ENCODE measurements at places on chromosomes 3 and 15.

GRCh38 chr15:81049835-81050234, 49.1 kb downstream of the TLNRD1 start:
- DNase-seq, result no peak

DNA sequence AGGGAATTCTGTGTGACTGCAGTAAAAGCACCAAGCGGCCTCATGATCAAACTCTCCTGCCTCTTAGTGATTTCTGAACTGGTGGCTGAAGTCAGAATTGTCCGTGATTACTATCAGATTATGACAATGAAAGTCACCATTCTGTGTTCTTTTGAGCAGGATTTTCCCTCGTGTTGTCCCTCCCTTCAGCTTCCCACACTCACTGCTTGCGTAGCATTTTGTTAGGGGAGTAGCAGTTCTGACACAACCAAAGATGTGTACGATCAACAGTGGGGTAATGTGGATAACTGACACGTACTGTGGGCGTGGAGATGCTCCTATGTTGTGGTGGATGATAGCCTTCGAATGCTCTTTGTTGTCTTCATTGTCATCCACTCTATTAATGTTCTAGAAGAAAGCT, 67.8 kb upstream of the ICE2 start:
- DNase-seq, result no peak

GRCh38 chr3:13023235-13023970, 49.8 kb downstream of the IQSEC1 start:
- no peak for DNase-seq

DNA sequence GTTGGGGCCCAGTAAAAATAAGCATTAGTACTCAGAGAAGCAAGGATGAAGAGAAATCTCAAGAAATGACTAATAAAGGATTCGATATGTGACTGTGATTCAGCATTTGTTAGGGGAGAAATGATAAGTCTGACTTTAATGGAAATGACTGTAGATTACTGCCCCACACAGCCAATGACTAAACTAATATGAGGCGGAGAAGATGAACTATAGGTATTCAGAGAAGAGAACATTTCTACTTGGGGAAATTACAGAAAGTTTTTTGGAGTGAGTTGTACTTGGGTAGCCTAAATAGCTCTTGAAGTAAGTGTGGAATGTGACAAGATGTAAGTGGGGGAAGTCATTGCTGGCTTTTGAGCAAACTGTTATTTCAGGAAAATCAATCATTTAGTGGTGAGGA, 380.0 kb downstream of the PDCD6IP start:
- DNase-seq, result no peak

DNA sequence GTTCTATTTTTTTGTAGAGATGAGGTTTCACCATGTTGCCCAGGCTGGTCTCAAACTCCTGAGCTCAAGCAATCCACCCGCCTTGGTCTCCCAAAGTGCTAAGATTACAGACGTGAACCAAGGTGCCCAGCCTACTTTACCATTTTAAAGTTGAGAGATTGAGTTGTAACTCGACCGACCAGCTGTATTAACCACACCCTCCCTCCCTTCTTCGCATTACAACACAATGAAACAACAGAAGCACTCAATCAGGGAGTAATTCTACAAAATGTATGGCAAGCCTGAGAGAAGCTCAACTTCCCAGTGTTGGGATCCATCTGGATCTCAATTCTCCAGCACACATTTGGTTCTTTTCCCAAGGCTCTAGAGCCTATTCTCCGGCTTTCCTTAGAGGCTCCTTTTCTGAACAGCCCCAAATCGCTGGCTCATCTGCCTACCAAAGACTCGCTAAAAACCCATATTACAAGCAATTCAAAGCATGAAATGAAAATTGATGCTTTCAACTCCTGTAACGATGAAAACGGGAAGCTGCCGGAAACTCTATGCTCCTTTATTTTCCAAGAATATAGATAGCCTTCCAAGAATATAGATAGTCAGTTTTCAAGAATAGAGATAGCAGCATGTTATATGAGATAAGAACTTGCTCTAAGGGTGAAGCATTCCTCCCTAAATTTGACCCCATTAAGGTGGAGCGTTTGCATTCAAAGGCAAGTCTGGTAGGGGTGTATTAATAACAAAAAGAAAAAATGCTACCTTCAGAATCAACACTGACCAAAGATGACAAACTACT, 450.9 kb downstream of the MAGI1 start:
- no peak for DNase-seq

DNA sequence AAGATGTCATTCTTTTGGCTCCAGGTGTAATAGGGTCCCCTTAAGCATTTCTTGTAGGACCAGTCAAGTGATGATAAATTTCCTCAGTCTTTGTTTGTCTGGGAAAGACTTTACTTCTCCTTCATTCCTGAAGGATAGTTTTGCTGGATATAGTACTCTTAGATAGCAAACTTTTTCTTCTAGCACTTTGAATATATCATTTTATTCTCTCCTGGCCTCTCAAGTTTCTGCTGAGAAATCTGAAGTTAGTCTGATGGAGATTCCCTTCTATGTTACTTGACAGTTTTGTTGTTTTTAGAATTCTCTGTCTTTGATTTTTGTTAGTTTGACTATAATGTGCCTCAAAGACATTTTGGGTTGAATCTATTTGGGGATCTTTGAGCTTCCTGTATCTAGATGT, 181.2 kb upstream of the HES1 start:
- no peak for DNase-seq

GRCh38 chr3:115790759-115791158, 167.4 kb downstream of the GAP43 start:
- peak; percentile 28 for DNase-seq

DNA sequence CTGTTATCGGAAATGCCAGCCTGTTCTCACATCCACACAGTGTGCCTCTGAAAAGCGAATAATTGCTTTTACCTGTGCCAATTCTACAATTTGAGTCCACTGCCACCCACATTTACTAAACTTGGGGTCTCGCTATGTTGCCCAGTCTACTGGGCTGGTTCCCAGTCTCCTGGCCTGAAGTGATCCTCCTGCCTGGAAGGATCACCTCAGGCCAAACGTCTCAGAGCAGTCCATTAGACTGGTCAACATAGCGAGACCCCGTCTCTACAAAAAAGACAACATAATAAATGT, 827 bp upstream of the INO80 start:
- DNase-seq, result no peak

Data from stimulated activated CD4-positive, alpha-beta T cell treated with anti-CD3 and anti-CD28 coated beads, Interleukin-12 subunit alpha, Interleukin-12 subunit beta, amount 100 ng/mL, for 4 hours (primary cell).